ENCODE measurements at places on chromosomes 4 and X.

GRCh38 chr4:126172126-126172525 is 857.4 kb downstream of the FAT4 start:
- DNase-seq, result no peak

- DNase-seq, result no peak
These were observed 1.8 kb downstream of the CCNI start for GRCh38 chr4:77073981-77074380.

DNA sequence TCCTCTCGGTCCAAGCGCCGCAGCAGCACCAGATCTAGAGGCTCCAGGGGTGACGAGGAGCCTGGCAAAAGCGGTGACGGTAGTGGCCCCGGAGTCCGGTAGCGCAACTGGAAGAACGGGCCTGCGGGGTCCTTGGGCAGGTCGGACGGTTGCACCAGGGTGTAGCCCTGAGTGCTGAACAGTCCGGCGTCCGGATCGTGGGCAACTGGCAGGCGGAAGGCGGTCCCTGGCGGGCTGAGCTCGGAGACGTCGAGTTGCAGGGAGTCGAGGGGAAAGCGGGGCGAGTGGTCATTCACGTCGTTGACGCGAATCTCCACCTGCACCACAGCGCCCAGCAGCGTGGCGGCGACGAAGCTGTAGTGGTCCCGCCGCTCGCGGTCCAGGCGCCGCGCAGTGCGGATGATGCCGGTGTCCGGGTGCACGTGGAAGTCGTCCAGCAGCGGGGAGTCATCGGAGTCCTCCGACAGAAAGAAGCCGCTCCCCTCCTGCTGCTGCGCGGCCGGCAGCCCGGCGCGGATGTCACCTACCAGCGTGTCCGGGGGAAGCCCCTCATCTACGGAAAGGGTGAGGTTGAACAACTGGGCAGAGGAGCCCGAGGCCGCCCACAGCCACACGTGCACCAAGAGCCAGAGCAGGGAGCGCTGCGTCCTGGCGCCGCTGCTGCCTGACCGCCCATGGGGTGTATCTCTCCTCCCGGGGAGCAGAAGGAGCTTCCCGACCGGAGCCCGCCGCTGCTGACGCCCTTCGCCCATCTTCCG is 837 bp downstream of the DCHS2 start:
- no peak for DNase-seq

DNA sequence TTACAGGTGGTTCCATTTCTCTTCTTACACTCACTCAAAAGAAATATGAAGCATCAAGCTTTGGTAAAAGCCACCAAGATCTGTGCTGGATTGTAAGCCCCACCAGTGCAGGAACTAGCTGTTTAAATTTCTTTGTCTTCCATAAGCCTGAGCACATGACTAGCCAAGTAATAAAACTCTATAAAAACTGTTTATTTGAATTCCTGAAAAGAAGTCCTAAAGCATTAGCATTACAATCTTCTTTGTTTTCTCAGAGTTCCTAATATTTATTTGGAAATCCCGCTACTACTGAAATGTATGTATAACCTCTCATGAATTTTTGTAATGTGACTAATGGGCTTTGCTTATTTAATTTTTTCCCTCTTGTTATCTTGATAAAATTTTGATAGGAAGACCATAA is 65.9 kb downstream of the IQCM start:
- DNase-seq, result no peak

- no peak for DNase-seq
These were observed 36.5 kb downstream of the WDR1 start for GRCh38 chr4:10079912-10080588.

GRCh38 chr4:47462799-47463234 is 685 bp downstream of the COMMD8 start:
- DNase-seq, result no peak

DNA sequence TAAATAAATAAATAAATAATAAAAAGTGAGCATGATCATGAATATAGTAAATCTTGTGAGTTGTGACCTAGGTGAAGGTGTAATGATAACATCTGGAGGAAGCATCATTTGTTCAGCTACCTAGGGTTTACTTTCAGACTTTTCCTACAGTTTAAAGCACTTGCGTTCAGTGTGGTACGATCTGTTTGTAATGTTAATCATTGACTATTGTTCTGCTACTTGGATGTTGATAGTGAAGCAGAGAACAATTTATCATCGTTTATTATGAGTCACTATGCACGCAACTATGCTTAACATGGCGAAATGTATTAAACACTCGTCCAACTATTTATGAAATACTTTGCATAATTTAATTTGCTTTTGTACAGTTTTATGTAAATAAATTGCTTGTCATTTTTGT is 426.2 kb downstream of the PCDH7 start:
- no peak for DNase-seq

DNA sequence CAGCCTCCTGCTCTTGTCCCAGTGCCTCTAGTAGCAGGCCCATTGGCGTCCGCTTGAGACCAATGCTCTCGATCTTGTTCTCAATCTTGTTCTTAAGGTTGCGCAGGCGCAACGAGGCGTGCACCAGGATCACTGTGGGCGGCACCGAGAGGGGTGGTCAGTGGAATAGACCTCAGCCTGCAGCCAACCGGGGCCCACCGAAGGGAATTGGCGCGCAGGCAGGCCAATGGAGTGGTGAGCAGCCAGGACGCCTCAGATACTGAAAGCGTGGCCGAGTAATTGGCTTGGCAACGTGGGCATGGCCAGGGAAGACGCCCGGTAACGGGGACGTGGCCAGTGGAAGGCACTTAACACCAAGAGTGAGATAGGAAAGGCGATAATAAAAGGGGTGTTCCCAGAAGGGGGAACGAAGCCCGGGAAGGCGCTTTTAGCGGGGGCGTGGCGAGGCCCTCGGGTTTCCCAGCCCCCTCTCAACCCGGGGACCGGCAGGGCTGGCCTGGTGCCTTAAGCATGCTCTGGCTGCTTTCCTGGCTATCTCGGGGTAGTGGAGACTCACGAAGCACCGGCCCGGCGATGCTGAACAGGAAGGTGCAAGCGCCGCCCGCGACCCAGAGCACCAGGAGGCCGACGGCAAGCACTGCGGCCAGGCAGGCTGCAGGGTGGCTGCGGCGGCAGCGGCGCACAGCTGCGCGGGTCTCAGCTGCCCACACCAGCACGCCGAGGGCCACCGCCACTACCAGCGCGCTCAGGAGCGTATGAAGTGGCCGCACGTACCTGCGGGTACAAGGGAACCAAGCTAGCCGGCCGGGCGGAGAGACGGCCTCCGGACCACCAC is 1.7 kb downstream of the PRAF2 start:
- DNase-seq, result no peak

GRCh38 chrX:155876704-155877103 is 4.4 kb upstream of the VAMP7 start:
- DNase-seq, result no peak

All from activated CD4-positive, alpha-beta T cell treated with anti-CD3 and anti-CD28 coated beads, Interleukin-2, amount 10 ng/mL, durations not matched to agents 7 days and 5 days (primary cell).